ENCODE measurements at places on chromosomes 12 and 14.
A peak's percentile ranks its signal among the peaks of the same experiment; 100 is the strongest.

GRCh38 chr14:106831322-106831720 lies 1304.9 kb downstream of the TMEM121 start:
- DNase-seq: no peak

DNA sequence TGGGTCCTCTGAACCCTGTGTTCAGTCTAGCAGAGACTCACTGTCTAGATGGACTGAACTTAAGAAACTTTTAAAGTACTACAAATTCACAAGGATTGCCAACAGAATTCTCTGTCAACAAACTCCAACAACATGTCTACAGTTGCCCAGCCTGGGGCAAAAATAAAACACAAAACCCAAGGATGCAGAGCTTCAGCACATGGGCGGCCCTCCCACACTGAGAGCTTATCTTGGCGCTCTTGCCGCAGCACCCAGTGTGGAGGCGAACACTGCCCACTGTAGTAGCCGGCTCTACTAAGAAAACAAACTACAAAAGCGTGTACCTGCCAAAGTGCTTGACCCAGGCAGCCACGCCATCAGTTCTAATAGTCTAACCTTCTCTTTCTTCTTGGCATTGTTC lies 66.7 kb downstream of the PTPN21 start:
- no peak for DNase-seq

GRCh38 chr12:70045036-70045435 lies 198.2 kb upstream of the CNOT2 start:
- DNase-seq: peak; percentile 83

DNA sequence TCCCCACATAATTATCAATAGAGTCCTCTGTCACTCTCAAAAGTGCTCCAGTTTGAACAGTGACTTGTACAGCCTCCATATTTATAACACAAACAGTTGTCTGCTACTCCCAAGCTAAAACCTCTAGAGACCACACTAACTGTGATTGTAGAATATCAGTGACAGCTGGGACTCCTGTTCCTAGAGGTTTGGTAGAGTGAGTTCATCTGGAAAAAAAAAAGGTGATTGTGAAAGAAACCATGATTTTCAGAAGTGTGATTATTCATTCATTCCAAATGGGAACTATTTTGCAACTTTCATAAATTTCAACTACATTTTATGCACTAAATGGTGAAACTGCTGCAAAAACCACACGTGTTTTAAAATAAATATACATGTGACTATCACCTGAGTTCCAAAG lies 128.0 kb upstream of the PLXNC1 start:
- DNase-seq: no peak

DNA sequence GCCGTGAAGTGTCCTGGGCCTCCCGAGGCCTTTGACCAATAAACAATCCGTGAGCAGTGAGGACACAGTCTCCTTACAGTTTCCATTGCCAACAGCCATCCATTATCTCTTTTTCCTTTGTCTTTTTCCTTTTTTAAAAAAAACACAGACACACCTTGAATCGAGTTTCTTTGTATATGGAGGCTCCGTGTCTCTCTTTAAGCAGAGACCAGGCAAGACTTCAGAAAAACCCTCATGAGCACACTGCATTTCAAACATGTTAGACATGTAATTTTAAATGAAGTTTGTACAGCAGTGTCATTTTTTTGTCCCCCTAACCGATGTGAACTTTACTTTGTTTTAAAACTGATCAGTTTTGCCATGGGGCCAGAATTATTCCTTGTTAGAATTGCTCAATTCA lies 111.1 kb downstream of the SPTSSA start:
- no peak for DNase-seq

- no peak for DNase-seq
These were observed 82.6 kb downstream of the TAOK3 start for GRCh38 chr12:118290130-118290529.

DNA sequence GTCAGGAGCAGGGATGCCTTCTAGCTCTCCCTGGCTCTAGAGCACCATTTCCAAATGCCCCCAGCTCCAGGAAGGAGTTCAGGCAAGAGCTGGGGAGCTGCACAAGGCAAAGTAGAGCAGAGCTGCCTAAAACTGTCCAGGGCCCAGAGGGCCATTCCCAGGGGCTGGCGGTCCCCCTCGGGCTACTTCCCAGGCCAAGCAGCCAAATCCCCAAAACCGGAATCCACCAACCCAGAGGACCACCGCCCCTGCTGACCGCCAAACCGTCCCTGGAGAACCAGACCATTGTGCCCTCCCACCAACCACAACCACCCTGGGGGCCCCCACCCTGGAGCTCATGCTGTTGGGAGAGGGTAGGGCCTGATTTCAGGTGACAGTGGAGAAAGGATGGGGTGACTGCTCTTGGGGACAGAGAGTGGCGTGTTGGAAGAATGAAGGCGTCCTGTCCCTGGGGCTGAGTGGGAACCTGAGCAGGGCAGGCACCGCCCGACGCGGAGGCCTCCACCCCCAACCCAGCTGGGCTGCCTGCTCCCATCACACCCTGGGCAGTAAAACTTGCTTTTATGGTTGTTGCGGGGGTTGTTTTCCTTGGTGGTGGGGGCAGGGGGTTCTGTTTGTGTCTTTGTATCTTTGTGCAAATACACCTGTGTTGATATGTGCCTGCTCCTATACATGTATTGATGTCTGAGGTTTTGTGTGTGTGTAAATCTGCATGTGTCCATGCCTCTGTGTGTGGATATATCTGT lies 24.0 kb upstream of the KRT78 start:
- DNase-seq: no peak

GRCh38 chr12:52243259-52243855 lies 10.3 kb downstream of the KRT7 start:
- DNase-seq: no peak

DNA sequence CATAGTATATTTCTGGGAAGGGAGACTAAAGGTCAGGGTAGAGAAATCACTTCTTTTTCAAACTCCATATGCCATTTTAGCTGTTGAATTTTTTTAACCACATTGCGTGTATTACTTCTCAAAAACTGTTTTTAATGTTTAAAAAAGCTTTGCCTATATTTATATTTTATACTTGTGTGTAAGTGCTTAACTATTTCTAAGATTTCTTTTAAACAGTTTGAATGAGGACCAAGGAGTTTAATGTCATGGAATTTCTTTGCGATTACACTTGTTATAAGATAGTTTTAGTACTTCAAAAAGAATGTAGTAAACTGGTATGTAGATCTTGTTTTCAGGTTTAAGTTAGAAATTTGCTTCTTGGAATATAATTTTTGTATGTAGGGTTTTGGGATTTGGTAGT lies 7.2 kb downstream of the SPATA7 start:
- DNase-seq: no peak
